GM23338 (cell line): ENCODE measurements at places on chromosomes 2 and 18.

- DNase-seq = no peak
Observed at GRCh38 chr2:217742276-217742675, 260.5 kb downstream of the TNS1 start.

- no peak for DNase-seq
Observed at GRCh38 chr2:146129231-146129630, 1609.3 kb upstream of the ZEB2 start.

DNA sequence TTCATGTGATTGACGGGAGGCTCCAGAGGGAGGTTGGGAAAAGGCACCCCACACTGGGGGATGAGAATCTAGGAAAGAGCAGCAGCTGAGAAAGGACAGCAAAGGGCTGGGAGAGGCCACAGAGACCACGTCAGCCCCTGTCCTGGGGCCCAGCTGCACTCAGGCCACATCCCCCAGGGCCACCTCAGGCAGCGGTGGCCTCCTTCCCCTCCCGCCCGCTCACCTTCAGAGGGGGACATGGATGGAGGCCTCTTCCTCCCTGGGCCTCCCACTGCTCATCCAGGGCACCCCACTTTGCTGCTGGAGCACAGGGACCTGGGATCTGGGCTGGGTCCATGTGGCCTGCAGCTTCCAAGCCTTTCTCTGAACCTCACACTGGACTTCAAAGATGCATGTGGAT lies 199.8 kb upstream of the HDAC4 start:
- DNase-seq = no peak

DNA sequence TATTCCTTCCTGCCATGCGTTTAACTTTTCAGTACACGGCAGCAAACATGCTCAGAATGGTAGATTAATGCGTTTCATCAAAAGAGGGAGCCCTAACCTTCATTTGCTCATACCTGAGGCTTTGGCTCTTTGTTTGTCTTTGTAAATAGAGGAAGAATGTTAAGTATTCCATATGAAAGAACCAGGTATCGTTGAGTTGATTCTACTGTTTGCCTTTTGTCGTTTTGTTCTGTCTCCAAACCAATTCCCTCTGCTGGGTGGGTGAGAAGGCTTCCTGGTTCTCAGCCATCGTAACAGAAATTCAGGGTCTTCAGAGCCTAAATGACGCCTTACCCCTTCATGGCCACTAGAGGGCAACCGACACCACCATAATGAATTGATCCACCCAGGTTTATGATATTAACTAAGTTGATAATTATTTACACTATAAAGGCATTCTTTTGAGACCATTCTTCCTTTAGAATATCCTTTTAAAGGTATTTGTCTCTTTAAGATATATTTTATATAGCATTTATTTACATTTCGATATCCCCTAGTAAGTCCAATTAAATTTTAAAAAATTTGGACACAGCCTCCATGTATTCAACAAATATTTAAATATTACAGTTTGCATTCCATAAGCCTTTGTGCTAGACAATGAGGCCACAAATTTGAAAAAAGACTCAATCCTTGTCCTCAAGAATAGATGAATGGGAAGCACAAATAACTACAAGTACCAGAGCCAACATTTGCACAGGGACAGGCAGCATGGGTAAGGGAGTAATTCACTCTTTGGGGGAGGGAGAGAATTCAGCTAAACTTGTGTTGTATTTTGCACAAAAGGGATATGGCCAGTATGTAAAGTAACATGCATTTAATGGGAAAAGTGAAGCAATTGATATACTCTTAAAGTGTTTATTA lies 48.1 kb downstream of the TIMM21 start:
- peak; percentile 74 for DNase-seq

- DNase-seq = no peak
Observed at GRCh38 chr2:156459720-156460119, 23.5 kb downstream of the GPD2 start.

DNA sequence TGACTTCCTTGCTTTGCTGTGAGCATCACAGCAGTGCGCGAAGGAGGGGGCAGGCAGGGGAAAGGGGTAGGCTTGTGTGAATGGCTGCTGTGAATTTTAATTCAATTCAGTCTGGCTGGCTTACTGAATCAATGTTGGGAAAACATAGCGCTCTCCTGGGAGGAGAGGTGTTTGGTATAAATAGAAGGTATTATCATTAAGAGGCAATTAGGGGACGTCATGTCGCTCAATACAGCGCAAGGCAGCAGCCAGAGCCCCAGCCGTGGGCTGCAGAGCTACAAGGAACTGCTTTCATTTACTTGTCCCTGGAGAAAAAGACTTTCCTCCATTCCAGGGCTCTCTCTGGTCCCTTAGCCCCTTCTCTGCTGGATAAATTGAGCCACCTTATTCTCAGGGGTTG lies 181.4 kb upstream of the MSH6 start:
- DNase-seq = no peak

- DNase-seq = no peak
Observed at GRCh38 chr18:6004119-6004518, 108.8 kb upstream of the TMEM200C start.

GRCh38 chr18:3653263-3653850 lies 203.4 kb downstream of the TGIF1 start:
- DNase-seq = no peak

DNA sequence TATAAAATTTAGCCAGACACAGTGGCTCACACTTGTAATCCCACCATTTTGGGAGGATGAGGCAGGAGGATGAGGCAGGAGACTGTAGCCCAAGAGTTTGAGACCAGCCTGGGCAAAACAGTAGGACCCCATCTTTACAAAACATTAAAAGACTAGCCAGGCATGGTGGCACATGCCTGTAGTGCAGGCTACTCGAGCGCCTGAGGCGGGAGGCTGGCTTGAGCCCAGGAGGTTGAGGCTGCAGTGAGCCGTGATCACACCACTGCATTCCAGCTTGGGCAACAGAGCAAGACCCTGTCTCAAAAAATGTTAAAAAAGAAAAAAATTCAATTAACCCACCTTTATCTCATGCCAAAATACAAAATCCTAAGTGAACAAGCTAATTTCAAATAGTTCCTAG lies 4.0 kb downstream of the REV1 start:
- peak; percentile 20 for DNase-seq

DNA sequence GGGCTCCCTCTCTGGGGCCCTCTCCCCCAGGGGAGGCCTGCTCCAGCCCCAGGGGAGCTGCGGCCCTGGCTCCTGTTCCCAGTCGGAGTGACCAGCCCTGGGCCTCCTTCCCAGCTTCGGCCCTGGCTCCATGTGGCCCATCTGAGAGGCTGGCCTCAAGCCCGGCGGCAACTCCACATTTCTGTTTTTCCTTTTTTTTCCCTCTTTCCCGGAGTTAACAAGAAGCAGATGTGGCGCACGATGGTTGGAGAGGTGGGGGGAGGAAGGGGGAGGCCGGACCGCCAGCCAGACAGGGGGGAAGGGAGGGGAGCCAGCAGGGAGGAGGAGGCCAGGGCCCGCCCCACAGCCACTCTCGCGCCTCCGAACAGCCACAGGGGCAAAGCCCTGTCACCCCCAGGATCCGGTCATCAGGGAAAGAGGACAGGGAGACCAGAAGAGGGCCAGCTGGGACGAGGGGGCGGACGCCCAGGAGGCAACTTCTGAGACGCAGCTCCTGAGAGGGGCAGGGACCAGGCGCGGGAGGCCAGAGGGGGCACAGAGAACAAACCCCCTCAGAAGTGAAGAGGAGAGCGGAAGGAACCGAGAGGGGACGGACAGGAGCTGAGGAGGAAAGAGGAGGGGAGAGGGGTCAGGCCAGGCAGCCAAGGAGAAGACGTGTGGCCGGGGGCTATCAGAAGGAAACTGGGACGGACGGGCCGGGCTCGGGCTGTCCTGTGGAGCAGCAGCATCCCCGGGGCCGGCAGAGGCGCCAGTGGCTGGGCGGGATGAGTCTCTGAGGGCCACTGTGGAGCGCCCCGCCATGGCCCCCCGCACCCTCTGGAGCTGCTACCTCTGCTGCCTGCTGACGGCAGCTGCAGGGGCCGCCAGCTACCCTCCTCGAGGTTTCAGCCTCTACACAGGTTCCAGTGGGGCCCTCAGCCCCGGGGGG lies at the start of gene EMILIN1:
TSS of gene EMILIN1 (plus strand) at position 349 of the 928 bp plus-strand sequence. CDS start at position 800, 451 bp downstream.
- peak; percentile 56 for DNase-seq

- no peak for DNase-seq
Observed at GRCh38 chr18:22465859-22466457, 48.2 kb upstream of the CTAGE1 start.

- no peak for DNase-seq
Observed at GRCh38 chr2:30235008-30235655, 3.8 kb downstream of the LBH start.

GRCh38 chr2:29780906-29781305 lies 140.5 kb downstream of the ALK start:
- DNase-seq = no peak

- no peak for DNase-seq
Observed at GRCh38 chr2:105138643-105139042, 100.8 kb downstream of the MRPS9 start.

GRCh38 chr2:64888591-64889309 lies 100.4 kb upstream of the SLC1A4 start:
- peak; percentile 51 for DNase-seq

GRCh38 chr2:238777369-238778067 lies 70.4 kb upstream of the TWIST2 start:
- DNase-seq = no peak

- peak; percentile 61 for DNase-seq
Observed at GRCh38 chr2:231732604-231733003, 24.3 kb downstream of the PTMA start.

DNA sequence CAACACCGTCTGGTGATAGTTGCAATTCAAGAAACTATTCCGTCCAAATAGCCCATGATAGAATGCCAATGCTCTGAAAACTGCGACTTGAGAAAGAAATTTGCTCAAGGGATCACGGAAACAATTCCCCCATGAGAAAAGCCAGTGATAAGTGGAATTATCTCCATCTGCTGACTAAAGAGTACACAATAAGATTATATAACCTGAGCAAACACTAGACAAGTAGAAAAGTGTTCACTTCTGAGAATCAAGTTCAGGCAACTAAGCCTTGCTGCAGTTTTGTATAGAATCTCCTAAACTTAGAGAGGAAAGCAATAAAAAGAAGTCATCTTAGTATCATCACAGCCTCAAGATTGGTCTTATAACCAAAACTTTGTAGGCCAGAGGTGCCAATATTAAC lies 336.3 kb upstream of the NRXN1 start:
- no peak for DNase-seq

GRCh38 chr18:51617167-51617566 lies 419.7 kb upstream of the MEX3C start:
- no peak for DNase-seq

GRCh38 chr2:53475321-53475720 lies 292.3 kb upstream of the CHAC2 start:
- DNase-seq = no peak

DNA sequence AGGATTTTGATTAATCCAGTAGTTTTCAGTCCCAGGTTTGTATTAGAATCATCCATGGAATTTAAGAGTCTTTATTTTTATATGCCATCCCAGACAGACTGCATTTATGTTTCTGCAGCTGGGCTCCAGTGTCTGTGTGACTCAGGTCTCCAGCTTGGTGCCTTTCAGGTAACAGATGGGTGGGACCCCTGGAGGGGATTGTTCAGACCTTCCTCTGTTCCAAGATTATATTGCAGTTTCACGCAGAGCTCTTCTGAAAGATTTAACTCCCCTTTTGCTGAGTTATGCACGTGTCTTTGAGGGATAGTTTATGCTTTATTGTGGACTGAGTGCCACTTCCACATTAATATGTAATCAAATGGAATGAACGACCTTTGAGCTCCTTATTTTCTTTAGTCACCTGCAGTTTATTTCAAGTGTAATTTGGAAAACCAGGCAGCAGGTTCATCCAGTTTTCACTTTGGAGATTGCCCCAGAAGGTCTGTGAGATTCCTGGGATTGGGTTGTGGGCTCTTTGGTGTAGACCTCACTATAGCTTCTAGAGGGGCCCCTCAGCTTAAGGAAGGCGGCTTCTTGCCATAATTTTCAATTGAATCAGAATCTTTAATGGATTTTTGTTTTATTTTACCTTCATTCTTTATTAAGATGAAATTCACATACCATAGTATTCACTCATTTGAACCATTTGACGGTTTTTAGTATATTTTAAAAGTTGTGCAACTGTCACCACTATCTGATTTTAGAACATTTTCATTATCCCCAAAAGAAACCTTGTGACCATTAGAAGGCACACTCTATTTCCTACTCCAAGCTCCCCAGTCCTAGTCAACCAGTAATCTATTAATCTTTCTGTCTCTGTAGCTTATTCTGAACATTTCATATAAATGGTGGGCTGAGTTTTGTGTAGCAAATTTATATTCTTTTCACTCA lies 135.0 kb downstream of the WDSUB1 start:
- DNase-seq = no peak

GRCh38 chr2:75033516-75033915 lies 75.1 kb downstream of the POLE4 start:
- no peak for DNase-seq

DNA sequence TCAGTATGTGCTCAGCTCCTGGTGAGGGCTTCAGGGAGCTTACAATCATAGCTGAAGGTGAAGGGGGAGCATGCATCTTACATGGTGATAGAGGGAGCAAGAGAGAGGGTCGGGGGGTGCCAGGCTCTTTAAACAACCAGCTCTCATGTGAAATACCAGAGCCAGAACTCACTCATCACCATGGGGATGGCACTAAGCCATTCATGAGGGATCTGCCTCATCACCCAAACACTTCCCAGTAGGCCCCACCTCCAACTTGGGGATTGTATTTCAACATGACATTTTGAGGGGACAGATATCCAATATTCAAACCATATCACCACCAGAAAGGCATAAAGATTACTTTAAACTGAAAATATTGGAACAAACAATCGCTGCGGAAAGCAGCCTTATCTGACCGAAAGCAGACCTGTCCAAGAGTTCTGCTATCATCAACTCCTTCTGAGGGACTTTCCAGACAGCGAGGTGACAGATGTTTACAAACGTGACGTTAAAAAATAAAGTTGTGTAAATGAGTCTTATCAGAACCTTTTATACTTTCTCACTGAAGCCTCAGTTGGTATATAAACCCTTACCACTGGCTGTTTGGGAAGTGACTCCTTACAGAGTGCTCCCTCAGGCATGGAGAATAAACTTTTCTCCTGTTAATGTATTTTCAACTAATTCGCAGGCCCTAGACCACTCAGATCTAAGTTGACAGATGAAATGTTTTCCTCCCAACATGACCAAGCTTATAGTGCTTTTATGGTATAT lies 35.5 kb upstream of the PTH2R start:
- no peak for DNase-seq

DNA sequence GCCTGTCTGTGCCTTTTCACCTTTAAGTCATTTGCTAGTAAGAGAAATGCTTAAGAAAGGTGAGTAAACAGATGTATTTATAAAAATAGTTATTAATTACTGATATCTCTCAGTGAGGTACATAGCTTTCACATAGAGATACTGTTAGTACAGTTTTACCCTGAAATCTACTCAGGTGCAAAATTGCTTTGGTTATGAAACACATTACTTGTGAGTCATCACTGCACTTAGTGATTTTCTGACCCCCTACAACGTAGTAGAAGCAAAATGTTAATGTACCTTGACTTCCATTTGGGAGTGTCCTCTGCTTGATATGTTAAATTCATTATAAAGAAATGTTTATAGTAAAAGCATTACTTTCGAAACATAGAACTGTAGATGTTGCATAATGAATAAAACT lies 6.5 kb downstream of the GLS start:
- DNase-seq = no peak

- DNase-seq = no peak
Observed at GRCh38 chr2:239593455-239593854, 192.6 kb upstream of the HDAC4 start.
